NCI-H774 (cell line): ENCODE measurements at places on chromosomes 7 and 10.

DNA sequence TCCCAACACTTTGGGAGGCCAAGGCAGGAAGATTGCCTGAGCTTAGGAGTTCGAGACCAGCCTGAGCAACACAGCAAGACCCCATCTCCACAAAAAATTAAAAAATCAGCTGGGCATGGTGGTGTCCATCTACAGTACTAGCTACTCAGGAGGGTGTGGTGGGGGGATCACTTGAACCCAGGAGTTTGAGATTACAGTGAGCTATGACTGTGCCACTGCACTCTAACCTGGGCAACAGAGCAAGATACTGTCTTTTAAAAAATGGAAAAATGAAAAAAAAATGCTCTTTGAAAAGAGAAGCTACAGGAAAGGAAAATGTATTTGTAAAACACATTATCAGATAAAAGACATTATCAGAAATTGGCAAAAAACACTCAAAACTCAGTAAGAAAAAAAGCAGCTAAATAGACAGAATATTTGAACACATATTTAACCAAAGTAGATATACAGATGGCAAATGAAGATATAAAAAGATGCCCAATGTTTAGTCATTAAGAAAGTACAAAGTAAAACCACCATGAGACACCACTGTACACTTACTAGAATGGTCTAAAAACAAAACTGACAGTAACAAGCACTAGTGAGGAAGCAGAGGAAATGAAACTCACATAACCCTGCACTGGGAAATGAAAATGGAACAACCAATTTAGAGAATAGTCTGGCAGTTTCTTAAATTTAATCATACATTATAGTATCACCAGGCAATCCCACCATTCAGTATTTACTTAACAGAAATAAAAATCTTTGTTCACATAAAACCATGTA is 40.5 kb downstream of the NRBF2 start:
- no peak for DNase-seq

GRCh38 chr7:134787720-134788119 is 8.3 kb downstream of the CALD1 start:
- DNase-seq = no peak

- no peak for DNase-seq
Measured at GRCh38 chr7:39488467-39489393, 77.5 kb upstream of the YAE1 start.

GRCh38 chr7:15794801-15795200 is 108.3 kb upstream of the MEOX2 start:
- DNase-seq = no peak

- no peak for DNase-seq
Measured at GRCh38 chr10:68428396-68429104, 21.5 kb upstream of the RUFY2 start.

DNA sequence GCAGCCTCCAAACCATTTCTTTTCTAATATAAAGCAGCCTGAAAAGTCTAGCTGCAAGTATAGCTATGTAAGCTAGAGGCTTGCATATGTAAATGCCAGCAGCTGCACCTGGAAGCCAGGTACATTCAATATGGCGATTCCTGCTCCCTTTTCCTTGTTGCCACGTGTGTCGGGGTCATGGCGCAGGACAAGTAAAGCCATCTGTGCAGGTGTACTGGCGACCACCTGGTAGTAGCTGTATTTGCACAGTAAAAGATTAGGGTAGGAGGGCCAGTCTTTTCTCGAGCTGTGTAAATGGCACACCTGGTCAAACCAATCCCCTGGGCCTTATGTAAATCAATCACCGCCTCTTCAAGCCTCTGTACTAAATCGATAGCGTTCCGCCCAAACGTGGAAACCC is 484.5 kb downstream of the MAGI2 start:
- DNase-seq = no peak

GRCh38 chr10:128103229-128103714 is 23.0 kb downstream of the MKI67 start:
- DNase-seq = no peak

- DNase-seq = no peak
Measured at GRCh38 chr7:27834179-27834921, 94.4 kb downstream of the TAX1BP1 start.

GRCh38 chr10:80199828-80200227 is 5.5 kb downstream of the ANXA11 start:
- no peak for DNase-seq

DNA sequence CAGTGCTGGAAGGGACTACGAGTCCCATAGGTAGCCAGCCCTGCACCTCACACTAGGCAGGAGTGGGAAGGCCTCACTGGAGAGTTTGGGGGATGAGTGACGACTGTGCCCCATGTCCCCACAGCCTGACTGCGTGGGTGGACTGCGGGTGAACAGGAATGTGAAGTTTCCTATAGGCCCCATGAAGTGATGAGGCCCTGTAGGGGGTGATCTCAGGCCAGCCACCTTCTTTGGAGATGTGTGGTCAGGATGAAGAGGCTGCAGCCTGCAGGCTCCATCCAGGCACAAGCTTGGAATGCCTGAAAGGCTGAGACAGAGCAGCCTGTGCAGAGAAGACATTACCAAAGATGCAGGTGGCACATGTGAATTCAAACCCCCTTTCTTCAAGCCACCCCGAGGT is 94.9 kb downstream of the CPXM2 start:
- no peak for DNase-seq

DNA sequence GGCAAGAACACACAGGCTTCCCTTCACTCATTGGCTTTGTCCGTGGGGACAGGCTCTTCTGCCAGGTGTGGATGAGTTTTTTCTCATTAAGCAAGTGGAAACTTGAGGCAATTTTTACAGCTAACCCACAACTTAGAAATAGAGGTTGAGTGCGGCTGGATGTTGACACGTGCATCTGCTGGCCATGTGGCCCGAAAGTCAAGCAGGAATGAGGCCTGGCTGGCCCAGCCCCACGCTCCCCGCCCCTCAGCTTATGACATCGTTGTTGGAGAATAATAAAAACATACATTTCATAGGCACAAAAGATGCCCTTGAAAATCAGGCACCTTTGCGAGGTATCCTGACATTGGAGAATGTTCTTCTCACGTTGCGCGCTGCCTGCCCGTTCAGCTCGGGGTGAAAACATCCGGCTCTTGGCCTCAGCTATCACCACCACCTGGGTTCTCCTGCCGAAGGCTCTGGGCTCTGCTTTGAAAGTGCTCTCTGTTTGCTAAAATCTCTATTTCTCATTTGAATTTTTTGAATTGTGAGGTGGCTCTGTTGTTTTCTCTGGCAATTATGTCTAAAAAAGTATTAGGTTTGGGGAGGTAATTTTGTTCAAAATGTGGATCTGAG is 310.7 kb downstream of the WDR37 start:
- no peak for DNase-seq

- DNase-seq = no peak
Measured at GRCh38 chr7:148382596-148382995, 208.0 kb upstream of the C7orf33 start.

DNA sequence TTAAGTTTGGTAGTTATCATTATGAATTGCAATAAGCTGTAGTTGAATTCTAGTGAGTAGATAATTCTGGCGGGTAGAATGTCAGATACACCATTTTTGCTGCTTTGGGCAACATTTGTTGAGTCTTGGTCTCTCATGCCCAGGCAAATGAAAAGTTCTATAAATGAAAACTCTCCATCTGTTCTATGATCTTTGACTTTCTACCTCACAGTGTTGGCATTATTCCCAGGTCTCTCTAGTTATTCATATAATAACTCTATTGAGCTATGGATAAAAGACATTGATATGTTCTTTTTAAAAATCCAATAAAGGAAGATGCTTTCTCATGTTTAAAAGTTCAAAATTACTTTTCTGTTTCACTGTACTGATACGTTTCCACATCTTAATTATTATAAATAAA is 415.3 kb upstream of the SEMA3D start:
- no peak for DNase-seq

GRCh38 chr10:92880233-92880861 is 32.0 kb downstream of the EXOC6 start:
- DNase-seq = peak; percentile 1

GRCh38 chr7:117800406-117800805 is 72.8 kb downstream of the CTTNBP2 start:
- DNase-seq = no peak

- DNase-seq = no peak
Measured at GRCh38 chr10:5666841-5667630, 641 bp upstream of the ASB13 start.

DNA sequence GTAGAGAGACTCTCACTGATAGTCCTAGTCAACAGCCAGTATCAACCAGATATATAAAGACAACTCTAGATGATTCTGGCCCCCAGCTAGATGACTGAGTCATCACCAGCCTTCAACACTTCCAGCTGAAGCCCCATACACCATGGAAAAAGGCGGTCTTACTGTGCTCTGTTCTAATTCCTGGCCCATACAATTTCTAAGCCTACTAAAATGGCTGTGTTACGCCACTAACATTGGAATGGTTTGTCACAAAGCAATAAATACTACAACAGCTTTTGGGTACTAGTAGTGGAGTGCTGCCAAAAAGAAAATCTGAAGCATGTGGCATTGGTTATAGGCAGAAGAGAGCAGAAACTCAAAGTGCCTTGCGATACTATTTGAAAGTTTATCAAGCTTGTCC is 13.0 kb upstream of the TES start:
- no peak for DNase-seq

DNA sequence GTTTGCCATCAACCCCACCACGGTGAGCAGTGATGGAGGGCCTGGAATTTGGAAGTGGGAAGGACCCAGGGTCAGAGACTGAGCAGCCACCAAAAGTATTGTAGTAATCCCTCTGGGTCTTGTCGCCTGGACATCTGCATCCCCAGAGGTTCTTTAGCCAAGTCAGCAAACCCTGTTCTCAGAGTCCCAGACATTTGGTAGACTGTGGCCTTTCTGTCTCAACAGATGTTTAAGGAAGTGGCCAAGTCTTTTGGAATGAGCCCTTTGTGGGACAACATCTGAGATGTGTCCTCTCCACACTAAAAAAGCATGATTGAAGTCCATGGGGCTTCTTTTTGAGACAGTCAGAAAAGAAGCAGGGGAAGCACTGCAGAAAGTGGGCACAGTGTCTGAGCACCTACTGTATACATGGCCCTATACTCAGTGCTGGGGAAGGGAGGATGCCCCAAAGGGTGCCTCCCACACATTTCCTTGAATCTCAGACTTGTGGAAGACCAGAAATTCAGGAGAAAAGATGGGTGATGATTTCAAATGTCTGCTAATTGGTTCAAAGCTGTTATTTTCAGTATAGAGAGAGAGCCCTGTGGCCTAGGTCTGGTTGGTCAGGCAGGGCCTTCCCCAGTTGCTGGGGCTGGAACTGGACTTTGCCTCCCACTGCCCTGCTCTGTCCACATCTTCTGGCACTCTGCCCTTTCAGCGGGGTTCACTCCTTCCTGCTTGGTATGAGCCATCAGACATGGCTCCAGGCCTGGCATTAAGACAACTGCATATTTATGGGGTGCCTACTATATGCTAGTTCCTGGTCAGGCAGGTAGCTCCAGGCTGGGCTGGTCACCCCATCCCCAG is 26.5 kb upstream of the VSIR start:
- no peak for DNase-seq

- DNase-seq = no peak
Measured at GRCh38 chr10:70494966-70495365, 16.4 kb downstream of the PALD1 start.

DNA sequence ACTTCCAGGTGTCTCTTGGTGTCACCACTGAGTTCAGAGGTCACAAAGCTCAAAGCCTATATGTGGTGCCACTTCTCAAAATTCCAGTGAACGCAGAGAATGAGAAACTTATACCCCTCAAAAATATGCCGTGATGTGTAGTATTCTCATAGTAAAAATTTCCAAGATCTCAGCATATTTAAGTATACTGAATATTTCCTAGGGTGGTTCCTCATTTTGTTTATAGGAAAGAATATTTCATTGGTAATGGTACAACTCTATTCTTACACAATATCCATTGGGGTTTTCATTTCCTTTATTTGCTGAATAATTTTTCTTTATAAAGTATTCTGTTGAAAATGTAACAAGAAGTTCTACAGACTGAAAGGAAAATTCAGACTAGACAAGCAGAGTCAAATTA is 58.9 kb upstream of the ADO start:
- DNase-seq = no peak

GRCh38 chr7:130913639-130914553 is 179.9 kb upstream of the KLF14 start:
- no peak for DNase-seq

- DNase-seq = no peak
Measured at GRCh38 chr7:115356139-115356746, 434.3 kb downstream of the MDFIC start.

DNA sequence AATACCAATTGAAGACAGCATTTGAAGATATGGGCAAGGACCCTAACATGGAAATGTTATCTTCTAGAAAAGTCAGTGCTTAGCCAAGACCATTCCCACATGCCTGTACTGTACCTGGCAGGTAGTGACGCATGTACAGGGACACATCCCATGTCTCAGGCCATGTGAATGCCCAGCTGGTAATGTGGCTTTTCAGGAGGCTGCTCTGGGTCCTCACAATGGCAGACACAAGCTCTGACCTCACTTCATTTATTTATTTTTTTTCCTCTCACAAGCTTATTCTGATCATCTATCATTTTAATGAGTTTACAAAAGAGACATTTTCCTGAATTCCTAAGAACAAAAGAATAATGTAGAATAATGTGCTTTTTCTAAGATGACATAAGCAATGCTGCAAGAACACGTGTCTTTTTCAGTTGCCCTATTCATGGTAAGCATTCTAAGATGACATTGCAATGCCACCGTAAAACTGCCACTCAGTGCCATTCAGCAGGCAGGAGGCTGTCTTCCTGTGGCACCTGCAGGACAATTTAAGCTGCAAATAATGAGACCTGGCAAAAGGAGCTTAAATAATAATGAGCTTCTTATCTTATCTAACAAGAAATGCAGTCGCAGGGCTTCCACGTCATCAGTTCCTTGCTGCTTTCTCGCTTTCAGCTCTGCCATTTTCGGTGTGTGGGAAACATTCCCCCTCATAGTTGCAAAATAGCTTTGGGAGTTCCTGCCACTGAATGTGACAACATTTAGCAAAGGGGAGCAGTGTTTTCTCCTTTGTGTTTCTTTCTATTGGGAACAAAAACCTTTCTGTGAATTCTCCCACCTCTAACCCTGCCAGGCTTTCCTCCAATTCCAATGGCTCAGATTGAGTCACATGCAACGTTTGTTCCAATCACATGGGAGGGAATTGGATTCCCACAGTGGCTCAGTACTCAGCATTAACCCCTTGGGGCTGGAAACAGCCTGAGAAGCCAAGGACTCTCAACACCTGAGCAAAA is 113.0 kb downstream of the SEC23IP start:
- no peak for DNase-seq

- DNase-seq = no peak
Measured at GRCh38 chr7:22675917-22676343, 51.1 kb upstream of the IL6 start.

- DNase-seq = no peak
Measured at GRCh38 chr7:16826060-16826459, 21.3 kb upstream of the AGR2 start.

GRCh38 chr7:149741629-149742028 is 31.8 kb downstream of the ZNF467 start:
- peak; percentile 1 for DNase-seq

DNA sequence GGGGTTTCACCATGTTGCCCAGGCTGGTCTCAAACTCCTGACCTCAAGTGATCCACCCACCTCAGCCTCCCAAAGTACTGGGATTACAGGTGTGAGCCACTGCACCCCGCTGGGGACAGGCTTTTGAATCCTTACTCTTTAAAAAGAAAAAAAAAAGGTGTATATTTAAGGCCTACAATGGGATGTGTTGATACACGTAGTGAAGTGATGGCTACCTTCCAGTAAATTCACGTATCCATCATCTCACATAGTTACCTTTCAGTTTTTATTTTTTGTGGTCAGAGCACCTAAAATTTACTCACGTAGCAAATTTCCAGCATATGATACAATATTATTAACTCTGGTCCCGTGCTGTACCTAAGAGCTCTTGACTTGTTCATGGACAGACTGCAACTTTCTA is 119.5 kb upstream of the INSYN2A start:
- DNase-seq = no peak
